NCI-H1092 (cell line): ENCODE measurements at places on chromosomes 2 and 18.

GRCh38 chr2:85254540-85255300 is 73.1 kb downstream of the TGOLN2 start:
- no peak for DNase-seq

DNA sequence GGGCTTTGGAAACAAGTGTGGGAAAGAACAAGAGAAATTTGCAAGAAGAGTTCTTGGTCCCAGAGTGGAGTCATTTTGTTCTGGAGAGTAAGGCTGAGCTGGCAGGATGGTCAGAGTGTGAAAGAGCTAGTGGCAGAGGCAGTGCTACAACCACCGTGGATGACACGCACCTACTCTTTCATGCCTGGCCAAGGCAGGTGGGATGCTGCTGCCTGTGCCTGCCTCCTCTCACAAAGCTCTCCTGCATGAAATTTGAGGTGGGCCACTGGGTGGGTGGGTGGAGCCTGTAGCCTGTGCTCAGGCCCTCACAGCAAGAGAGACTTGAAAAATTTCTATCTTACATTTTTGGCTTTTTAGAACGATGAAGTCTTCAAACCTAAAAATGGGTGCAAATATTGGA is 9.4 kb upstream of the INO80C start:
- no peak for DNase-seq

DNA sequence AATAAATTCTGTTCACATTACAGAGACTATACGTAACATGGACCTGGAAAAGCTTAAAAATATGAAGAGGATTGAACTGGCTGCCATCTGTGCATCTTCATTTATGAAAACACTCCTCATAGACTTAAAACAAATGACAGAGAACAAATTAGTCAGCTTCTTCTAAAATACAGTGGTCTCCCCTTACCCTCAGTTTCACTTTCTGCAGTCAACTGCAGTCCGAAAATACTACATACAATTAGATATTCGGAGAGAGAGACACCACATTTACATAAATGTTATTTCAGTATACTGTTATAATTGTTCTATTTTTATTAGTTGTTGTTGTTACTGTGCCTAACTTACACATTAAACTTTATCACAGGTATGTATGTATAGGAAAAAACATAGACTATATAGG is 6.5 kb downstream of the RNF103 start:
- no peak for DNase-seq

DNA sequence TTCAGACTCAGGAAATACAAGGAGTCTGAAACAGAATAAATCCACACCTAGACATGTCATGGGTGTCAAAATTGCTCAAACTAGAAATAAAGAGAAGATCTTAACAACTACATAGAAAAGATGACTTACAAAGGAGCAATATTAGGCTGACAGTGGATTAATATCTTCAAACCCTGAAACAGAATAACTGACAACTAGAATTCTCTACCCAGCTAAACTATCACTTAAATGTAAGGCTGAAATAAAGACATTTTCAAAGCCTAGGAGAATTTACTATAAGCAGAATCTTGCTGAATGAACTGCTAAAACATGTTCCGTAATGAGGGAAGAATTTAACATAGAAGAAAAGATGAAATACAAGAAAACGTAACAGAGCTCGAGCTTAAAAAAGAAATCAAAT is 168.1 kb downstream of the EHBP1 start:
- DNase-seq, result no peak

- no peak for DNase-seq
Observed at GRCh38 chr2:10579876-10580514, 109.8 kb downstream of the NOL10 start.

GRCh38 chr2:19744456-19745199 is 157.2 kb downstream of the TTC32 start:
- DNase-seq, result no peak

GRCh38 chr18:47756364-47757016 is 174.0 kb downstream of the SMAD2 start:
- peak; percentile 36 for DNase-seq

DNA sequence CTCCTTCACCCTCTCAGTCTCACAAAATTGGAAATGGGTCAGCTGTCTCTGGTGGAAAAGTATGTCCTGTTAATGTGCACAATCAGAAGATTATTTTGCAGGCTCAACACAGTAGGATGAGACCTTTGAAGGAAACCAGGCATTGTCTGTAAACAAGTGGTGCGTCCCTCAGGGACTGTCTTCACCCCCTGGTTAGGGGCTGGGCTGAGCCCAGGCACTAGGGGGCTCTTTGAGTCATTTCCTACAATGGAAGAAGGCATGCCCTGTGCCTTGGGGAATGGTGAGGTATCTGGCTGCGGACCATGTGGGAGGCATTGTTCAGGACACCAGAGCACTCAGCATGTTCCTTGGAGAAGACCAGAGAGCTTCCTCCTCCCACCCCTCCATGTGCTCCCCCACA is 26.8 kb downstream of the PKDCC start:
- DNase-seq, result no peak

- DNase-seq, result no peak
Observed at GRCh38 chr2:164090533-164090932, 354.7 kb upstream of the FIGN start.

DNA sequence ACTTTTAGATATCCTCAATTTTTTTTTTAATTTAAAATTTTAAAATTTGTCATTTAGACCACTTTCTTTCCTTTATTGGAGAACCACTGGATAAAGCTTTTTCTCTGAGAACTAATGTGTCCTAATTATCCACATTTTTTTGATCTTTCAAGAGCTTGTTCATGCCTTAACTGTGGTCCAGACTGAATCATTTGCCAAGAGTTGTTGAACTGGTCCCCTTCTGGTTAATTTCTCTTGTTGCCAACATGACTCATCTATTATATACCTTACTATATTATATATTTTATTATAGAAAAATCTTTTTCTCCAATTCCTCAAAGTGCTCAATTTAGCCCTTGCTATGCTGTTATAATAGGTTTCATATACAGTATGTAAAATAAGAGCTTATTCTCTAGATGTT is 53.1 kb upstream of the TMEM87B start:
- DNase-seq, result no peak

DNA sequence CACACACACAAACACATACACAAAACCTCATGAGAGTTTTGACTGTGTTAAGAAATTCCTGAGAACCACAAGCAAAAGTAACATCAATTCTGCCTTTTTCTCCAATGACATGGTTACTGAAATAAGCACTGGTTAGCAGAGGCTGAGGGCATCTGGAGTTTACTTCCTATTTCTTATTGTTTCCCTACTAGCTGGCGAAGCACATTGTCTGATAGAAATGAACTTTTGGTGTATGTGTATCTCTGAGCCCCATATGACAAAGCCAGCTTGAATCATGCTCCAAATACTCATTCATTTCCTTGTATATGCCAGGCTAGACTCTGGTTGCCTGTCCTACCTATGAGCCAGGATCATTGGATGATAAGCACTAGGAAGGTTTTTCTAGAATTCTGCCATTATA is 203.1 kb downstream of the NCKAP5 start:
- DNase-seq, result no peak

DNA sequence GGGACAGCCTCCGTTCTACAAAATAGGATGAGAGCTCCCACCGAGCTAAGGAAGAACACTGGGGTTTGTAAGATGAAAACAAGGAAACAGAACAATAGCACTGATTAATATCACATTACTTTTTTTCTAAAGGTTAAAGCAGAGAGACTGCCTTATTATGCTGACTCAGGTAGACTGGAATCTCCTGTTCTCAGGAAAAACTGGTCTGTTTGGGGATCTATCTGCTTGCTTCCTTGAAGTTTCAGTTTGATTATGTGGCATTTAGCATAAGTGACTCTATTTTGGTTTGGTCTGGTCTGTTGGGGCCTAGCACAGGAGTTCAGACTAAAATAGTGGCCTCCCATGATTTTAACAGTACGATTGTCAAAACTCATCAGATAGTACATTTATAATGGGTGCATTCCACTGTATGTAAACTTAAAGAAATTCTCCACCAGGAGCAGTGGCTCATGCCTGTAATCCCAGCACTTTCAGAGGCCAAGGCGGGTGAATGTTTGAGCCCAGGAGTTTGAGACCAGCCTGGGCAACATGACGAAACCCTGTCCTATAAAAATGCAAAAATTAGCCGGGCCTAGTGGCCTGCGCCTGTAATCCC is 64.1 kb upstream of the NDUFV2 start:
- DNase-seq, result no peak

GRCh38 chr18:52341103-52341432 is 1.1 kb downstream of the DCC start:
- DNase-seq, result no peak

DNA sequence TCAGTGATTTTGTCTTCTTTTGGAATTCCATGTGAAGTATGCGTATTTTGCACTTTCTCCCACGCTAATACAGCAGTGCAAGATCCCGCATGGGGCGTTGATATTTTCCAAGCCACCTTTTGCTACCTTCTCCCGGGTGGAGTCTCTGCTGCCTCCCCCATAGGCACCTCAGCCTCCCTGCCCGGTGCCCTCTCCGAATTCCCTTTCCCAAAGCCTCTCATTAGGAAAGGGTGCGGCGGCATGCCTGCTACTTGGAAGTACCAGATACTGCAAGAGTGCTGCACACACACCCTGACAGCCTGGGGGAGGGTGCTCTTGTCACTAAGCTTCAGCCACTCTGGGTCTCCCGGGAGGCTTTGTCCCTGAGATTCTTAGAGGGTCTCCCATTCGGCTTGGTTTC is 114.4 kb upstream of the PXDN start:
- DNase-seq, result no peak

DNA sequence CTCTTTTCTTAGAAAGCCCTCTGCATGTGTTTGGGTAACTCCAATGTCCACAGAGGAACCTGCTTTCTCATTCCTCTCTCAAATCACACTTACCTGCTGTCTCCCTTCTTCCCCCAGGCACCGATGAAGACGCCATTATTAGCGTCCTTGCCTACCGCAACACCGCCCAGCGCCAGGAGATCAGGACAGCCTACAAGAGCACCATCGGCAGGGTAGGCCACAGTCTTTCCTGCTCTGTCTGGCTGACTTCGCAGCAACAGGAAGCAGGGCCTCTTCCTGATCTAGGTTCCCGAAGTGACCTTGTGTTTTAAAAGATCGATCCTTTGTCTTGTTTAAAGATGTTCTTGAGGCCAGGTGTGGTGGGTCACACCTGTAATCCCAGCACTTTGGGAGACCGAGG is 25.0 kb upstream of the GMCL1 start:
- DNase-seq, result no peak

DNA sequence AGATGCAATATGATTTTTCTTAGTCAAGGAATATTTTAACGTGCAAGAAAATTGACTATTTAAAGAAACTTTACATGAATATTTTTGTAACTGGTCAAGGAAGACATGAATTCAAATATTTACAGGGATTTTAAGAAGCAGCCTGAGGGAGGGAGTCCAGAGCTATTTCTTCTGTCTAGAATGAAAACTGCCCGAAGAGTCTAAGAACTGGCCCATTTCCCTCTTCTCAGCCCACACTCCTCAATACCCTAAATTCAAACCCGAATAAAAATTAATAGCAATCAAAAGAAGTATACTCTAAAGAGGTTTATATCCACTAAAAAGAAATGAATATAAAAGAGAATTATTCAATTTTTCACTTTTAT is 6.5 kb upstream of the NDUFV2 start:
- no peak for DNase-seq

GRCh38 chr2:72920318-72921087 is 3.2 kb downstream of the EMX1 start:
- DNase-seq, result peak; percentile 8

DNA sequence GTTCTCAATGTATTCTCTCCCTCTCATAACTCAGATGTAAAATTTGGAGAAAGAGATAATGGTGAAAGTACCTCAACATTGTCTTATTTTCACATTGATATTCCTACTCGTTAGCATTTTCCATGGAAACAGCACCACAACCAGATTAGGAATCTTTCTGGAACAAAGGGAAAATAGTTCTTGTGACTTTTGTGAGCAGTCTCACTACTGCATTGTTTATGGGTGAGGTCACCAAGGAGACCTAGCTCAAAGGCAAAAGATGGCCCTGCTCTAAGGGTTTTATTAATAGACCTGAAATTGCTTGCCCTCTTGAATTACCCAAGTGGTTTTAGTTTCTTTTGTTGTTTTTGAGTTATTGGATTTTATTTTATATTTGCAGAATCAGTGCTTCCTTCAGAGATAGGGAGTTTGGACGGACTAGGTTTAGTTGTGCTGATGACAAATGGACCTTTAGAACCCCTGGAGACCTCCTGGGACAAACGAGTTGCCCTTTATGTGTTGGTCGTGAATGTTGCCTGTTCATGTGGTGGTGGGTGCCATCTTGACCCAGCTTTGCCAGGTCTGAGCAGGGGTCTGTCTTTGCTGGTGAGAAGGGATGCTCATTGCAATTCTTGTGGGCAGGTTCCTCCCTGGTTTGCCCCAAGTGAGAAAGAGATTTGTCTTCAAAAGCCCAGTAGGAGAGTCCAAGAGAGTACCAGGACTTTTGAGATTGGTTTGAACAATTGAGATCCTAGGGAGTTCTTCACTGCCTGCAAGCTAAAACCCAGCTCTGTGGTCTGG is 58.1 kb downstream of the INPP4A start:
- DNase-seq, result no peak

DNA sequence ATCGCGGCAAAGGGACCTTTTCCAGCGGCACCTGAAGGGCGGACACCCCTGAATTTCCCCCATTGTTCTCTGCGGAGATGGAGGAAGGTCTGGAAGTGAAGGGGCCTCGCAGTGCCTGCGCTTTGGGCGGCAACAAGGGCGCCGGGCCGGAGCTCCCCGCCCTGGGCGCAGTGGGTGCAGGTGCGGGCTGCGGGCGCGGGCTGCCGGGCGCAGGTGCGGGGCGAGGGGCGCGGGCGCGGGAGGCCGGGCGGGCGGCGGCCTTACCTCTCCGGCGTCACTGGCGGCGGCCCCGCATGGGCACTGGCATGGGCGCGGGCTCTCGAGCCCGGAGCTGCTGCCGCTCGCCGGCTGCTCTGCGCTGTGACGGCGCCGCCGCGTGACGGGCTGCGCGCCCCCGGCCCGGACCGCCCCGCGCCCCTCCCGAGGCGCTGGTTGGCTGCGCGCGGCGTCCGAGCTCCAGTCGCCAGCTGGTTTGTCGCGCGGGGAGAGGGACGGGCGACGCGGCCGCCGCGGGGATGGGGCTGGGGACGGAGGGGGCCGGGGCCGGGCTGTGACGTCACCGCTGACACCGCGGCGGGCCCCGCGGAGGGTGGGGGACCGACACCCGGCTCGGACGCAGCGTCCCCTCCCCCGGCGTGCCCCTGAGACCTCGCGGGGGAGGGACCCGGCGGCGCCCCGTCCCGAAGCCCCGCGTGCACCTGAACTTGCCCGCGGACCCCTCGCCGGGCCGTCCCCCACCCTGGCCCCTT is at the start of gene KIF1A:
TSS of gene KIF1A (minus strand) at position 362 of the 749 bp plus-strand sequence. CDS start 22,467 bp downstream, outside the sequence.
- DNase-seq, result peak; percentile 81

DNA sequence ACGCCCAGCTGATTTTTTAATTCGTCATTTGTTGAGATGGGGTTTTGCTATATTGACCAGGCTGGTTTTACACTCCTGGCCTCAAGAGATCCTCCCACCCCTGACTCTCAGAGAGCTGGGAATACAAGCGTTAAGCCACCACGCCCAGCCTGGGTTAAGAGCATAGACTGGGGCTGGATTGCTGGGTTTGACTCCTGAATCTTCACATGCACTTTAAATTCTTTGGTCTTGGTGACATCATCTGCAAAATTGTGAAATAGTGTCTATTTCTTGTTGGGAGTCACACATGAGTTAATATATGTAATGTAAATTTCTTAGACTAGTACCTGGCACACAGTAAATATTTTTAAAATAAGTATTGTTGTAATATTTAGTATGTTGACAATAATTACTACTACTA is 257.4 kb downstream of the DOK6 start:
- no peak for DNase-seq
